CD4-positive, CD25-positive, alpha-beta regulatory T cell (primary cell): ENCODE measurements at places on chromosomes 12 and 14. TPM values are rescaled to one million over a fixed set of nuclear protein-coding genes. Genes with fewer than 3 reads are reported as not detected.

DNA sequence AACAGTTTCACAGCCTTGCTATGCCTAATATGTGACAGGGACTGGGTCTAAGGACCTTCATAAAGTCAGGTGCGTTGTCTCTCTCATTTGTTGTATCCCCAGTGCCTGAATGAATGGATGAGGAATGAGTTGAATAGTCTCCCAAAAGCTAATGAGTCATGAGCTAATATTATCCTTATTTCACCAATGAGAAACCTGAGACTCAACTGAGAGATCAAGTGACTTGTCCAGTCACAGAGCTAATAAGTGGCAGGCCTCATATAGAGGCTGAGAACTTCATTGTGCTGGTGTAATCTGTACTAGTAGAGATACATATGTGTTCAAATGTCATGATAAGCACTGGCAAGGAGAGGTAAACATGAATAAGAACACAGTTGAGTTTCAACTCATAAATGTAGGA is 612.4 kb downstream of the NRXN3 start:
- no peaks in the 10 kb centered on the region for H3K27me3 ChIP-seq
- no peak overlapping the region for H3K4me3 ChIP-seq
- no peak overlapping the region for H3K27ac ChIP-seq
- no peak for DNase-seq

DNA sequence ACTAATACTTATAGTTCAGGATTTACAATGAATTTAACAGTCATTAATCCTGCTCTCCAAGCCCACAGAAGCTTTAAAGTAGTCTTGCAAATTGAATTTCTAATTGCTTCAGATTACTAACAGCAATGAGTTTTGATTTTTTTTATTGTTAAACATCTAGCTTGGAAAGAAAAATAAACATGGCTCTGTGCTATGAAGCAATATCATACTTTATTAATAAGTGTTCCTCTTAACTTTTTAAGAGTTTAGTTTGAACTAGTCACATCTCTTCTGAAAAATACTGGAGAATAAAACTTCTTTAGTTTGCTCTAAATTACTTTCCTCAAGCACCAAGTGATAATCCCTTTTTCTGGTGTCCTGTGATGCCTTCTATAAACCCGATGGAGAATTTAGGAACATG is 250.2 kb downstream of the TRHDE start:
- no peak overlapping the region for H3K27ac ChIP-seq
- no peak for DNase-seq
- H3K4me3 ChIP-seq, result no peak overlapping the region
- H3K36me3 ChIP-seq, result no peaks in the 10 kb centered on the region
- no peaks in the 10 kb centered on the region for H3K4me1 ChIP-seq

DNA sequence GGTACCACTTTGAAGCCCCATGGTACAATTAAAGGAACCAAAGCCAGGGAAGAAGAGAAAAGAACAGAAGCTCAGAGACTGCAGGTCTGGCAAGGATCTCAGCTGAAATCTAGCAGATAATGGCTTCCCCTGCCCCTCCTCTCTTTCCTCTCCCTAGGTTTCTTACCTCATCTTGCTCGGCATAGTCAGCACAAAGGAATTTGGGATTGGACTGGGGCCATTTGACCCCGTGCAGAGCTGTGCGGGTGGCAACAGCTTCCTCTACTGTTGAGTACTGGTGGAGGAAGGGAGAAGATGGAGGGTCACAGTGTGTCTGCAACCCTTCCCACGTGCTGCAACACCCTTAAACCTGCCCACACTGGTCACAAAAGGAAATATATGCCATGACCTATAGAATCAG is 4.7 kb upstream of the CDH24 start:
- H3K27ac ChIP-seq, result no peak overlapping the region
- H3K4me3 ChIP-seq, result no peak overlapping the region
- peaks cover 73% of the 10 kb centered on the region for H3K36me3 ChIP-seq
- peaks cover 12% of the 10 kb centered on the region for H3K4me1 ChIP-seq
- no peak for DNase-seq

DNA sequence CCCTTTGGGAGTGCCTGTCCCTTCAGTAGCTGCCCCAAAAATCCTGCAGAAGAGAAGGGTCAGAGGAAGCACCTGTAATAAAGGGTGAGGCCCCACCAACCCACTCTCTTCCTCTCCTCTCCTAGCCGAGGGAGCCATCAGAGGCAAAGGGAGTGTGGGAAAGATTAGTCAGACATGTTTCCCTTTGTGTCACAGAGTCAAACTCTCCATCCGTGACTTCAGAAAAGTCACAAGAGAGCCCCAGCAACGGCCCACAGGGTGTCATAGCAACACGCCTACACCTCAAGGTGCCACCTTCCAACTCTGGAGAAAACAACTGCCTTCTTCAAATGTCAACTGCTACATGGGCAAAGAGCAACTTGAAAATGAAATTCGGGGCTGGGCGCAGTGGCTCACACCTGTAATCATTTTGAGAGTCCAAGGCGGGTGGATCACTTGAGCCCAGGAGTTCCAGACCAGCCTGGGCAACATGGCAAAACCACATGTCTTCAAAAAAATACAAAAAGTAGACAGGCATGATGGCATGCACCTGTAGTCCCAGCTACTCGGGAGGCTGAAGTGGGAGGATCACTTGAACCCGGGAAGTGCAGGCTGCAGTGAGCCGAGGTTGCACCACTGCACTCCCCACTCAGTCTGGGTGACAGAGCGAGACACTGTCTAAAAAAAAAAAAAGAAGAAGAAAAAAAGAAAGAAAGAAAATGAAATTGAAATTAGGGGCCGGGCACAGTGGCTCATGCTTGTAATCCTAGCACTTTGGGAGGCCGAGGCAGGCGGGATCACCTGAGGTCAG is 17.7 kb upstream of the CD27 start:
- H3K36me3 ChIP-seq, result no peaks in the 10 kb centered on the region
- H3K27me3 ChIP-seq, result no peaks in the 10 kb centered on the region
- H3K4me3 ChIP-seq, result peak overlapping the region; percentile 57
- DNase-seq, result peak; percentile 65
- H3K27ac ChIP-seq, result peak overlapping the region; percentile 90

DNA sequence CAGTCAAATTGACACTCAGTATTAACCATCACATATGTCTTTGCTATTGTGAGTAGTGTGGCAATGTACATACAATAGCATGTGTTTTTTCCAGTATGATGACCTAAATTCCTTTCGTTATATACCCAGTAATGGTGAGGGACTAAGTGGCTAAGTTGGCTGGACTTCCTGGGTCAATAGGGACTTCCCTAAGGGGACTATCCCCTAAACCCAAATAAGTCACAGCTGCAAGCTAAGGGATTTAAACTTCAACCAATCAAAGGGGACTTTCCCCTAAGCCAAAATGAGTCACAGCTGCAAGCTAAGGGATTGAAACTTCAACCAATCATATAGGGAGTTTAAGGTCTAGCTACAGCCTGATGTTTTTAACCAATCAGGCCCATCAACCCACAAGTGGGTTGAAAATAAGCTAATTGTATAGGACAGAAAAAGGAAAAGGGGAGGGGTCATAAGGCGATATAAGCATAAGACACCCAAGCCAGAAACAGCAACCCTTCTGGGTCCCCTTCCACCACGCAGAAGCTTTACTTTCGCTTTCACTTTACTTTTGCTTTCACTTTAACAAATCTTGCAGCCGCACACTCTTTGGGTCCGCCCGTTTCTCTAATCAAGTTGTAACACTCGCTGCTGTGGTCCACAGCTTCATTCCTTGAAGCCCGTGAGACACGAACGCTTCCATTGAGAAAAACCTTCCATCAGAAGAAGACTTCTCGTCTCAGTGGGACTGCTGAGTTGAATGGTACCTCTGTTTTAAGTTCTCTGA is 404.4 kb downstream of the FLRT2 start:
- H3K36me3 ChIP-seq, result no peaks in the 10 kb centered on the region
- peak overlapping the region; percentile 100 for H3K4me3 ChIP-seq
- peak; percentile 92 for DNase-seq
- H3K27ac ChIP-seq, result peak overlapping the region; percentile 86

DNA sequence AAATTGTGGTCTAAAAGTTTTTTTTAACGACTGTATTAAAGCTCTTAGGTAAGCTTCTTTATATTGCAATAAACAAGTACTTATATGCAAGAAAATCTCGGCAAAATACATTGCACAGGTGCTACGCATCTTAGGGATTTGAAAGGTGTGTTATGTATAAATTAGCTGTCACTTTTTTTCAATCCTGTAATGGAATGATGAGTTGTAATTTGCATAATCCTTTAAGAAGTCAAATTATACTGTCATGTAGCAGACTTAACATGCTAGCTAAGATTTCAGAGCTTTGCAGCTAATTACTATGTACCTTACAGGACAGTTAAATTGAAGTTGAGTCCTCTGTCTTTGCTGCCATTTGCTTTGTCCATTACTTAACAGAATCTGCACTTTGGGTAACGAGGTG is 117.5 kb downstream of the NPAS3 start:
- H3K27me3 ChIP-seq, result no peaks in the 10 kb centered on the region
- H3K36me3 ChIP-seq, result no peaks in the 10 kb centered on the region
- H3K27ac ChIP-seq, result no peak overlapping the region

GRCh38 chr12:120842595-120842994 is 61.6 kb downstream of the SPPL3 start:
- no peak overlapping the region for H3K4me3 ChIP-seq
- H3K4me1 ChIP-seq, result peaks cover 6% of the 10 kb centered on the region
- DNase-seq, result no peak
- H3K27ac ChIP-seq, result no peak overlapping the region
- H3K36me3 ChIP-seq, result peaks cover 4% of the 10 kb centered on the region

DNA sequence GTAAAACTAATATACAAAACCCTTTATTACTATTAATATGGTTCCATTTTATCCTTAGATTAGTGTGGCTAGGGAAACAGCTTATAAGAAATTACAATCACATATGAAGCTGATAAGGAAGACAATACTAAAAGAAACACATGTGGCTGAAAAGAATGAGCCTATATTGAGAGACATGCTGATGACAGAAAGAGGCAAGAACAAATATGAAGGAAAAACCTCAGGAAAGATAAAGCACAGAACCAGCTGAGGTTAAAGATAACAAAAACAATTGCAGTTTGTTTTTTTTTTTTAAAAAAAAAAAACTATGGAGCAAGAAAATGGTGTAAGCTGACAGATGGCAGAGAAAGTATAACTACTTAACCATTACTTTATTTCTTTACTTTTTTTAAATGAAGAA is 69.2 kb upstream of the OSBPL8 start:
- no peaks in the 10 kb centered on the region for H3K36me3 ChIP-seq
- no peak overlapping the region for H3K4me3 ChIP-seq
- no peak for DNase-seq
- no peaks in the 10 kb centered on the region for H3K27me3 ChIP-seq

GRCh38 chr14:76866456-76866855 is 40.2 kb downstream of the LRRC74A start:
- DNase-seq, result no peak
- peaks cover 5% of the 10 kb centered on the region for H3K27me3 ChIP-seq
- peaks cover 10% of the 10 kb centered on the region for H3K4me1 ChIP-seq

GRCh38 chr14:58785701-58786100 is 147.9 kb downstream of the DACT1 start:
- H3K27me3 ChIP-seq, result no peaks in the 10 kb centered on the region
- no peak for DNase-seq
- no peaks in the 10 kb centered on the region for H3K36me3 ChIP-seq
- no peaks in the 10 kb centered on the region for H3K4me1 ChIP-seq

DNA sequence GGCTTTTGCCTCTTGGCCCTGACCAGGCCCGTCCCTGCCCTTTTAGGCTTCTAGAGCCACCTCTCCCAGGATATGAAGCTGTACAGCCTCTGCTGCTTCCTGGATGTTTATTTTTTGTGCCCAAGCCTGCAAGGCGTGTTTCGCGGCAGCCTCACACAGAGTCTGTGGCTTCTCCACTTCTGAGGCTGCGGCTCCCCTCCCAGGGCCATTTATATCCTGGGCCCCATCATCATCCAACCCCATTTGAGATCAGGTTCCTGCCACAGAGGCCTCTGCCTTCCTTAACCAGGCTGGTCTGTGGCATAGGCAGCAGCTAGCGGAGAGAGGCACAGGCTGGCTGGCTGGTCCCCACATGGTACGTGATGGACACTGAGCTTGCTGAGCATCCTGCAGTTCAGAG is 114.1 kb upstream of the PWP1 start:
- H3K27ac ChIP-seq, result no peak overlapping the region
- H3K27me3 ChIP-seq, result no peaks in the 10 kb centered on the region
- no peak for DNase-seq

GRCh38 chr14:101114726-101115515 is 211.4 kb upstream of the RTL1 start:
- no peaks in the 10 kb centered on the region for H3K36me3 ChIP-seq
- no peaks in the 10 kb centered on the region for H3K27me3 ChIP-seq
- no peak for DNase-seq

DNA sequence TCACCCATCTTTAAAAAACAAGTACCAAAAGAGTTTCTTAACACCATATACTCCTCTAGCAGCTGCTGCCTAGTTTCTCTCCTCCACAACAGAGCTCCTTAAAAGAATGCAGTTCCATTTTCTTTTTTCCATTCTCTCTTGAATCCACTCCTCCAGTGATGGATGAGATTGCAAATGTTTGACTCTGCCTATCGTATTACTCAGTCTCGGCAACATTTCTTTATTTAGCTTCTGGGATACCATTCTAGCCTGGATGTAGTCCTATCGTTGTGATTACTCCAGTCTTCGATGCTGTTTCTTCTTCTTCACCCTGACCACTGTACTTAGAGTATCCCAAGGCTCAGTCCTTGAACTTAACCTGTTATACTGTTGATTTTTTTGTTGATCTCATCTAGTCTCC is 30.8 kb downstream of the CAND1 start:
- H3K4me1 ChIP-seq, result no peaks in the 10 kb centered on the region
- H3K27me3 ChIP-seq, result no peaks in the 10 kb centered on the region
- no peak overlapping the region for H3K4me3 ChIP-seq
- DNase-seq, result no peak

- no peaks in the 10 kb centered on the region for H3K36me3 ChIP-seq
- H3K4me3 ChIP-seq, result no peak overlapping the region
- peaks cover 2% of the 10 kb centered on the region for H3K27me3 ChIP-seq
- no peaks in the 10 kb centered on the region for H3K4me1 ChIP-seq
- DNase-seq, result no peak
These were observed 294.8 kb upstream of the TMPO start for GRCh38 chr12:98220636-98221035.

DNA sequence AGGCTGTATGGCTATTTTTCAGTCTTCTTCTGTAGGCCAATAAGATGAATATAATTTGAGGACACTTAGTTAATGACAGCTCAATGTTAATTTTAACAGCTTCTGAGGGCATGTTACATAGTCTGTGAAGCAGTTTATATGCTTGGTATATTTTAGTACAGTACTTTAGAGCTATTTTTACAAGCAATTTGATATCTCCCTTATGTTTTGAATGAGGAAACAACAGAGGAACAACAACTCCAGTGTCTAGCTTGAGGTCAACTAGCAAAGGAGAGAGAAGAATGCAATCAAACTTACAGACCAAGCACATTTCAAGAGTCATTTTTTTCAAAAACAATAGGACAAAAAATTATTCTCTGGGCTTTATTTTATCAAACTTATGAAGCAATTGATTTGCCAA is 469.1 kb upstream of the DCN start:
- no peaks in the 10 kb centered on the region for H3K27me3 ChIP-seq
- H3K4me3 ChIP-seq, result no peak overlapping the region
- DNase-seq, result no peak
- H3K36me3 ChIP-seq, result no peaks in the 10 kb centered on the region
- H3K4me1 ChIP-seq, result no peaks in the 10 kb centered on the region
- no peak overlapping the region for H3K27ac ChIP-seq

Gene FAM181A
- not detected for total RNA-seq

Gene DDX23
- 96.3 TPM for total RNA-seq

Gene KIF5A
- 0.72 TPM for total RNA-seq

Gene FIGNL2
- 0.27 TPM for total RNA-seq

Gene POTEG
- total RNA-seq, result not detected

Gene ATL1
- 1.4 TPM for total RNA-seq
